ENCODE measurements at places on chromosomes 3 and 15.

- no peak for DNase-seq
These were observed 126.8 kb downstream of the FAM174B start for GRCh38 chr15:92528736-92529135.

DNA sequence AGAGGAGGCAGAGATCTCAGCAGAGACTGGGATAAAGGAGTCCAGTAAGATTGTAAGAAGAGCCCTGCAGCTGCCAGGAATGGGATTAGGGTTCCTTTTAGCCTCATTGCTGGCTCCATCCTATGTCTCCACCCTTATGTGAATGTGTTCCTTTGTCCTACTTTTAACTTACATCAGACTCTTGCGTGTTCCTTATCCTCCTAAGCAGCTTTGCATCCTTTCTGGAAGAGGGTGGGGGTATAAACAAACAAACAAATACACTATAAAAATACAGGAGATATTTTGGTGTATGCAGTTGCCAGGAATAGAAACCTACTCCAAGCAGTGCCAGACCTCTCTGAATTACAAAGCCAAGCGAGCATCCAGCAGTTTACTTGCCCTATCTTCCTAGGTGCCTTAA is 194.7 kb downstream of the ADAMTS9 start:
- no peak for DNase-seq

DNA sequence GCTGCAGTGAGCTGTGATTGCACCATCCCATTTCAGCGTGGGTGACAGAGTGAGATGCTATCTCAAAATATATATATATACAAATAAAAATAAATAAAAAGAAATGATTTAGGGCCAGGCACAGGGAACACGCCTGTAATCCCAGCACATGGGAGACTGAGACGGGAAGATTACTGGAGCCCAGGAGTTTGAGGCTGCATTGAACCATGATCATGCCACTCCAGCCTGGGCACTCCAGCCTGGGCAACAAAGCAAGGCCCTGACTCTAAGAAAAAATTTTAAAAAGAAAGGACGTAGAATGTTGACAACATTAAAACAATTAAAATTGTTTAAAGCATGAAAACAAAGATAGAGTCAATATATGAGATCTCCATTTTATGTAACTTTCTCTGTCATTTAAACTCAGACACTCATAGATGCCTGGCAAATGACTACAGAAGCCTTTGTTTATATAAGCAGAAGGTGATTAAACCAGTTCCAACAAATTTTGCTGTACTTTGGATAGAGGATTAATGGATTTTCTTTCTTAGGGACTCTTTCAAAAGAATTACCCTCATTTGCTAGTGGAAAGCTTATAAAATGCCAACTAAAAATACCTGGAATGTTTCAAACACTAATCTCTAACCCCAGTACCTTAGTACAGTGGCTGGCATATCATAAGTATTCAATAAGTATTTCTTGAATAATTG is 10.7 kb upstream of the TRPM7 start:
- no peak for DNase-seq

GRCh38 chr15:69730281-69731080 is 277.9 kb downstream of the RPLP1 start:
- no peak for DNase-seq

- DNase-seq, result no peak
These were observed 1.3 kb upstream of the MON1A start for GRCh38 chr3:49930922-49931321.

- no peak for DNase-seq
These were observed 30.7 kb upstream of the DUSP7 start for GRCh38 chr3:52086976-52087663.

- DNase-seq, result no peak
These were observed 72.7 kb downstream of the HMG20A start for GRCh38 chr15:77493324-77493907.

DNA sequence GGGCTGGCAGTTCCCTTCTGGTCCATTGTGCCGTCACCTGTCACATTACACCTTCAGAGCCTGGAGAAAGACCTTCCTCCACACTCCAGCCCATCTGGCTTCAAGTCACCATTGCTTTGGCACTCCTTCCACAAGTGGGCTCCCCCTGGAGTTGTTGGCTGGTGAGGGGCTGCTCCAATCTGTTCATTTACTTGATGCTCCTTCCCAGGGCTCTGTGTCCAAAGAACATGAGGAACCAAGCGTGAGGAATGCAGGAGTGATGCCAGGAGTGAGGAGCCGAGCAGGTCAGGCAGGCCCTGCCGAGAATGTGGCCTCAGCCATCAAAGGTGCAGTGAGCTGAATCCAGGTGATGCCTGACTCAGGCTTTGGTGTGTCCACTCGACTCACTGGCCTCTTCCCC is 57.2 kb downstream of the OXNAD1 start:
- no peak for DNase-seq

DNA sequence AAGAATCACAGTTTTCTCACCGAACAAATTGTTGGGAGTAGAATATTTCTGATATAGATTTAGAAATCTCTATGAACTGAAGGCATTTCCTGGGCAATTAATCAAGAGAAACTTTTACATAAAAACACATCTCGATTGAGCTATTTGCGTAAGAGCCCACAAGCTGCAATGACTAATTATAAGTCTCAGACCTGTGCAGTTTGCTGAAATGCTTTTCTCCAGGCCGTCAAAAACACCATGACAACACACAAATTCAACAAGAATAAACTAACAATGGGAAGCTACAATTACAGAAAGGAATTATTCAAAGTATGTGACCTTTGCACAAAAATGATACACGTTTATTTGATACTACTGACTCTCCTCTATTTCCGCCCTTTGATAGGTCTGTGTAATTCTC is 481.2 kb upstream of the WNT5A start:
- no peak for DNase-seq

DNA sequence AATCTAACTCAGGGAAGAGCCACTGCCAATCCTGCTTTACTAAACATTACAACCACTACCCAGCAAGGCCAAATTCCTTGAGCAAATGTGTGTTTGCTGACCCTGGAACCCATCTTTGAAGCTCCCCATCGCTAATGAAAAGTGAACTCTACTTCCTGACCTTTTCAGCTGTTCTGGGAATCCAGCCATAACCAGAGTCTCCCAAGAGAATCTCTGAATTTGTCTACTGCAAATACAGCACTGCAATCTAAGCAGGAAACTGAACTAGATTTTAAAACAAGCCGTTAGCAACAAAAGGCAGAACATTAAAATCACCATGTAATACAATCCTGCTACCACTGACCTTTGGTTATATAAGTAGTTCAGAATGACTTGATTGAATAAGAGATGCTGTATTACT is 309.2 kb downstream of the MAGI1 start:
- no peak for DNase-seq
